ENCODE measurements at places on chromosomes 13 and 19. TPM values are rescaled to one million over a fixed set of nuclear protein-coding genes. Genes with fewer than 3 reads are reported as not detected.

DNA sequence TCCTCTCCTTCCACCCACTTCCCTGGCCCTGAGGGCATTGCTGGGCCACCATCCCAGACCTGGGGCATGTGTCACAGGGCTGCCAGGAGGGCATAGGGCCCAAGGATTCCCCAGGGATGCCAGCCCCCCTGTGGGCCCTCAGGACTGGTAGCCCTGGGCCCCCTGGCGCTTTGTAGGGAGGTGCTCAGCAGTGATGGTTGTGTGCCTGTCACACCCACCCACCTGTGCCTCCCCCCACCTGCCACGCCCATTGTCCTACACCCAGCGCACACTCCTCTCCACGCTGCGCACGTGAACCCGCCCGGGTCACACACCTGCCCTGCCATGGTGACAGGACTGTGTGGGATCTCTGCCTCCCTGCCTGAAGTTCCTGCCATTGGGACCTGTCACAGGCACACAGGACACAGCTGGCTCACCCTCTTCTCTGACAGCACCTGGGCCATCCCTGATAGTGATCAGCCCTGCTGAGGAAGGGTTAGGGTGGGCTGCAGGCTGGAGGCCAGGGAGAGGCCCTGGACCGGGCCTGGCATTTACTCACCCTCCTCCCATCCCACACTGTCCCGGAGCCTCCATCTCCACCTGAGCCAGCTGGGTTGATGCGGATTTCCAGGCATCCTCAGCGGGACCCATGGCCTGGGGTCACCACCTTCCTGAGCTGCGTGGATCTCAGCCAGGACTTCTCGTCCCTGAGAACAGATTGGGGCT lies 23.9 kb downstream of the WTIP start:
- no peak overlapping the region for H3K27ac ChIP-seq
- no peak overlapping the region for H3K4me3 ChIP-seq
- H3K4me1 ChIP-seq: peaks cover 4% of the 10 kb centered on the region
- H3K27me3 ChIP-seq: no peaks in the 10 kb centered on the region
- no peaks in the 10 kb centered on the region for H3K36me3 ChIP-seq

TMEM238 gene
- total RNA-seq: 7.5 TPM

- H3K27ac ChIP-seq: peak overlapping the region; percentile 54
- H3K27me3 ChIP-seq: peaks cover 62% of the 10 kb centered on the region
- no peaks in the 10 kb centered on the region for H3K36me3 ChIP-seq
- H3K4me1 ChIP-seq: peaks cover 10% of the 10 kb centered on the region
These were observed 16.0 kb downstream of the CDX2 start for GRCh38 chr13:27952876-27953675.

GRCh38 chr19:38869836-38870607 lies 8.1 kb downstream of the RINL start:
- H3K36me3 ChIP-seq: peaks cover 10% of the 10 kb centered on the region
- DNase-seq: peak; percentile 95
- H3K4me3 ChIP-seq: peak overlapping the region; percentile 87
- H3K27me3 ChIP-seq: no peaks in the 10 kb centered on the region
- H3K4me1 ChIP-seq: peaks cover 50% of the 10 kb centered on the region

DNA sequence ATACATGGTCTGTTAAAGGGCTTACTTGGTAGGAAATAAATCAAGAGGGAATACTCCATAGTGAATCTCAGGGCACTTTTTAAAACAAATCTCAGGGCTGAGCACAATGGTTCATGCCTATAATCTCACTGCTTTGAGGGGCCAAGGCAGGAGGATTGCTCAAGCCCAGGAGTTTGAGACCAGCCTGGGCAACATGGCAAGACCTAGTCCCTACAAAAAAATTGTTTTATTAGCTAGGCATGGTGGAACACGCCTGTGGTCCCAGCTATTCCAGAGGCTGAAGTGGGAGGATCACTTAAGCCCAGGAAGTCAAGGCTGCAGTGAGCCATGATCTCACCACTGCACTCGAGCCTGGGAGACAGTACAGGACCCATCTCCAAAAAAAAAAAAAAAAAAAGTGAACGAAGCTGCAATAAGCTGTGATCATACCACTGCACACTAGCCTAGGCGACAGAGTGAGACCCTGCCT lies 25.2 kb downstream of the ABCC4 start:
- H3K27me3 ChIP-seq: no peaks in the 10 kb centered on the region
- H3K36me3 ChIP-seq: no peaks in the 10 kb centered on the region
- H3K27ac ChIP-seq: no peak overlapping the region
- H3K4me1 ChIP-seq: peaks cover 7% of the 10 kb centered on the region

GRCh38 chr13:66778461-66778860 lies 451.7 kb downstream of the PCDH9 start:
- H3K27me3 ChIP-seq: no peaks in the 10 kb centered on the region
- DNase-seq: no peak
- no peak overlapping the region for H3K27ac ChIP-seq
- no peak overlapping the region for H3K4me3 ChIP-seq

- no peaks in the 10 kb centered on the region for H3K27me3 ChIP-seq
- H3K4me3 ChIP-seq: no peak overlapping the region
These were observed 223.1 kb downstream of the NBEA start for GRCh38 chr13:35165205-35165604.

DNA sequence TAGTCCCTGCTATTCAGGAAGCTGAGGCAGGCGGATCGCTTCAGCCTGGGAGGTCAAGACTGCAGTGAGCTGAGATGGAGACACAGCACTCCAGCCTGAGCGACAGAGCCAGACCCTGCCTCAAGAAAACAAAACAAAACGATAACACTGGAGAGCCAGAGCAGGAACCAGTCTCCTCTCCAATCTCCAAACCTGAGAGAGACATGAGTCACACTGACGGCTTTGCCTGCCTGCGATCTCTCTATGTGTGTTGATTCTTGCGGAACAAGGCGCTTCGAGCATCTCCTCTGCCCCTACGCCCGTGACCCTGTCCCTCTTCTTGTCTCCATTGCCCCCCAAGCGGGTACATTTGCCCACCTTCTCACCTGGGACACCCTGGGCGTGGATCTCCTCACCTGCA lies 15.6 kb downstream of the DPRX start:
- no peak for DNase-seq
- no peak overlapping the region for H3K27ac ChIP-seq
- H3K4me1 ChIP-seq: no peaks in the 10 kb centered on the region
- H3K36me3 ChIP-seq: no peaks in the 10 kb centered on the region
- no peak overlapping the region for H3K4me3 ChIP-seq

GRCh38 chr19:11673608-11674041 lies 65.1 kb downstream of the ZNF823 start:
- peak; percentile 31 for DNase-seq
- H3K27me3 ChIP-seq: peaks cover 17% of the 10 kb centered on the region
- H3K4me1 ChIP-seq: peaks cover 19% of the 10 kb centered on the region
- no peaks in the 10 kb centered on the region for H3K36me3 ChIP-seq

CRX gene
- total RNA-seq: not detected

DNA sequence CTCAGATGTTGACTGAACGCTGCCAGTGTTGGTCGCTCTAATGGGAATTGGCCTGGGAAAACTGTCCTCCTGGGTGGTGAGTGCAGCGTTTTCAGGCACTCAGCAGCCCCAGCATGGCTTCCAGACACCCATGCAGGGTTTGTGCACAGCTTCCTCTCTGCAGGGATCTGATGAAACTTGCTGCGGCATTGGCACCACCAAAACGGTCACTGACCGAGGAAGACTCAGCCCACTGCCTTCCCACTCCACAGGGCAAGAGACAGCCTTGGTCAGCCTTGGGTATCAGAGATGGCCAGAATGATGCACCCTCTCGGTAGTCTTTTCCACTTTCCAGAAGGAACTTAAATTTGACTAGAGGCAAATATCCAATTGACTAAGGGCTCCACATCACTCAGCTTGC lies 398.9 kb downstream of the IRS2 start:
- H3K4me3 ChIP-seq: no peak overlapping the region
- no peak overlapping the region for H3K27ac ChIP-seq
- no peak for DNase-seq
- H3K4me1 ChIP-seq: no peaks in the 10 kb centered on the region
- H3K27me3 ChIP-seq: peaks cover 13% of the 10 kb centered on the region

DNA sequence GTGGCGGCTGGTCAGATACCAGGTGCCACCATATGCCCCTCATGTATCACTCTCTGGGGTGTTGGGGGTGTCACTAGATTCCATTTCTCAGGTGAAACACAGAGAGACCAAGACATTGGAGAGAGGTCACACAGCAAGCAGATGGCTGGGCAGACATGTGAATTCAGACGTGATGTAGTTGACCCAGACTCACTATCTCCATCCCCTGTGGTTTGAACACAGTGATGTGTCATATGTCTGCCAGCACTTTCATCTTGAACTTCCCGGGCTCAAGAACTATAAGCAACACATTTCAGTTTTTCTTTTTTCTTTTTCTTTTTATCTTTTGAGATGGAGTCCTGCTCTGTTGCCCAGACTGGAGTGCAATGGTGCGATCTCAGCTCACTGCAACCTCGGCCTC lies 16.1 kb upstream of the UPF1 start:
- H3K27ac ChIP-seq: no peak overlapping the region
- no peaks in the 10 kb centered on the region for H3K4me1 ChIP-seq
- no peaks in the 10 kb centered on the region for H3K27me3 ChIP-seq
- no peaks in the 10 kb centered on the region for H3K36me3 ChIP-seq
- DNase-seq: no peak
- no peak overlapping the region for H3K4me3 ChIP-seq

DNA sequence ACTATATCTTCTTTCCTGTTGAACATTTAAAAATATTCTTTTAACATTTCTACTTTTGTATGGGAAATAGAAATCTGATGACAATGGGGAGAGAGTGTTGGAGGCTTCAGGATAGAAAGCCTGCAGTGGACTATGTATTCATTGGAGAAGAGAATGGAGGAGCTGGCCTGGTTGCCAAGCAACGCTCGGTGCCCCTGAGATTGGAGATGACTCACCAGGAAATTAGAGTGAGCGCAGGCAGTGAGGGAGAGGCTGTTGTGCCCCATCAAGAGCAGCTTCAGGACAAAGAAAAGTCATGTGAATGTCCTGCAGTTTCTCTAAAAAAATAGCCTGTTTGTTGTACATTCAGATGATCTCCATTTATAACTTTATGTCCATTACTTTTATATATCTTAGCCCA lies 48.7 kb upstream of the ZNF835 start:
- H3K27ac ChIP-seq: no peak overlapping the region
- H3K4me3 ChIP-seq: no peak overlapping the region
- no peak for DNase-seq
- no peaks in the 10 kb centered on the region for H3K4me1 ChIP-seq

- no peak overlapping the region for H3K4me3 ChIP-seq
- H3K27me3 ChIP-seq: peaks cover 87% of the 10 kb centered on the region
- H3K27ac ChIP-seq: no peak overlapping the region
- no peak for DNase-seq
- H3K36me3 ChIP-seq: peaks cover 3% of the 10 kb centered on the region
These were observed 6.1 kb downstream of the CDX2 start for GRCh38 chr13:27962982-27963381.

Measured in activated T-cell treated with anti-CD3 and anti-CD28 coated beads, Interleukin-2, amount 50 U/mL, for 72 hours (primary cell).